ENCODE measurements at places on chromosomes 4 and X. TPM values are rescaled to one million over a fixed set of nuclear protein-coding genes. Genes with fewer than 3 reads are reported as not detected.
A peak's percentile ranks its signal among the peaks of the same experiment; 100 is the strongest.

Gene FAM53A
- 0.78 TPM for total RNA-seq

GRCh38 chrX:81082649-81083048 lies 119.1 kb downstream of the HMGN5 start:
- DNase-seq: no peak

GRCh38 chr4:10273030-10273429 lies 156.4 kb upstream of the WDR1 start:
- no peak for DNase-seq

Gene JAKMIP1
- total RNA-seq: not detected

Gene ZFYVE28
- 8.0 TPM for total RNA-seq

DNA sequence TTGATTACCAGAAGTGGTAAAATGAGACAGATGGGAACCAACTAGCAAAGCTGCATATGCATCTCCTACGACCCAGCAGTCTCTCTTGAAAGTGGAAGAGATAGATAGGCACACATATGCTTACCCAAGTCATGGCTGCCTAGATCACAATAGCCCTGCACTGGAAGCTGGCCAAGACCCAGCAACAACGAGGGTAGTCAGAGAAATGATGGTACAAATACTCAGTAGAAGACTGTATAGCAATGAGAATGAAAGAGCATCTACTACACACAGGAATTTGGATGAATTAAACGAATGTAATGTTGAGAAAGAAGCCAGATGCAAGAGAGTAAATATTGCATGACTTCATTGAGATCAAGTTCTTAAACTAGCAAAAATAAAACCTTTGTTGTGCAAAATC lies 100.3 kb upstream of the FAT1 start:
- DNase-seq: no peak

- no peak for DNase-seq
Measured at GRCh38 chr4:138611721-138612120, 369.6 kb upstream of the SLC7A11 start.

Gene PFKFB1
- total RNA-seq: 0.20 TPM

DNA sequence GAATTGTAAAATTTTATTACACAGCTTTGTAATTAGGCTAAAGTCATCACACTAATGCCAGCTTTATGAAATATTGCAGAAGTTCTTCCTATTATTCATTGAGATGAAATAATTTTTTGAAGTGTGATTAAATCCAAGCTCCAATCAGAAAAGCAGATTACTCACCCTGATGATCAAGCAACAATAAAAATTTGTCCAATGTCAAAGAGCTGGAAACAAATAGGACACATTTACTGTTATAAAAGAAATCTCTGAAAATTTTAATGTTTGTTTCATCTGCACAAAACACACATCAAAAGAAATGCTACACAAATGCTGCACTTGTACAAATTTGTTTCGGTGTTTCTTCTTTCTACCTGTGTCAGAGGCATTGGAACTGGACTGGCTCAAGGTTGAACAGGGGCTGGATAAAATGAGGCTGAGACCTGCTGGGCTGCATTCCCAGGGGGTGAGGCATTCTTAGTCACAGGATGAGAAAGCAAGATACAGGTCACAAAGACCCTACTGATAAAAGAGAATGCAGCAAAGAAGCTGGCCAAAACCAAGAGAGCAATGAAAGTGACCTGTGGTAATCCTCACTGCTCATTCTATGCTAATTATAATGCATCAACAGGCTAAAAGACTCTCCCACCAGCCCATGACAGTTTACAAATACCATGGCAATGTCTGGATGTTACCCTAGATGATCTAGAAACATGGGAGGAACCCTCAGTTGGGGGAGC lies 78.3 kb downstream of the GASK1B start:
- DNase-seq: peak; percentile 41

Gene TMPRSS11A
- not detected for total RNA-seq

DNA sequence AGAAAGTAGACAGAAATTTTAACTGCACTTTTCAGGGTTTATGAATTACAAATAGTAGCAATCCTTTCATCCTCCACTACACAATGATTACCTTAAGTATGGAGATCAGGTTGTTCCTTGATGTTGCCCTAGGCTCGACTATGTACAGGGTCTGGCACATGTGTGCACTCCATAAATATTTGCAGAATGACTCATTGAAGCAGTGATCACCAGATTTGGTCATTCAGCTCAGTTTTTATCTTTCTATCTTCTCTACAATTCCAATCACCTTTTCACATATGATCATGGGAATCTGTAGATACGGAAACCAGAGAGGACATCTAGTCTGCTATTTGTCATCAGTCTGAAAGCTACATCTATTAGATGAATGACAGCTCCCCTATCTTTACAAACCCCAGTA lies 171.7 kb upstream of the HCCS start:
- peak; percentile 52 for DNase-seq

All from RPMI7951 (cell line).